ENCODE measurements at places on chromosomes 3 and 15.

DNA sequence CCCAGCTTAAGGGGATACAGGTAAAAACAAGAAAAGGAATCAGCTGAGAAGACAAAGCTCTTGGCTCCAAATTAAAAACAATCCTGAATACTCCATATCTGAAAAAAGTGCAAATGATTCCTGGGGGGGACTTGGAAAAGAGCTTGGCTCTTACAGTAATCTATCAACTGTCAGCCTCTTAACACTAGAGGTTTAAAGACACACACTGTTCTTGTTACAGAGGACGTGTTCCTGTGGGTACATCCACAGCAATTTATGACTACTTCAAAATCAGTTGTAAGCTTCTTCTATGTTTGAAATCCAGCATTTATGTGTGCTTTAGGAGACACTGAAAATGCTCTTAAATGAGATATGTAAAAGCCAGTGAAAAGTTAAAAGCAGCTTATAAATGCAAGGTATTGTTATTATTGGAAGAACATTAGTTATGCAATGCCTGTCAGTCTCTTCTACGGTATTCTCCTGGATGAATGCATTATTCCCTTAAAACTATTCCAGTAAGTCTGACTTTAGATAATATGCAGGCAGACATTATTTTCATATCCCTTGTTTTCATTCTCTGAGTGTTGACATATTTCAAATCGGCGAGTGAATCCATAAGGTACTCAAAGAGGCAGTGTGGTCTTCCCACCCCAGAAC lies 408.4 kb upstream of the ADAMTS9 start:
- DNase-seq: no peak

DNA sequence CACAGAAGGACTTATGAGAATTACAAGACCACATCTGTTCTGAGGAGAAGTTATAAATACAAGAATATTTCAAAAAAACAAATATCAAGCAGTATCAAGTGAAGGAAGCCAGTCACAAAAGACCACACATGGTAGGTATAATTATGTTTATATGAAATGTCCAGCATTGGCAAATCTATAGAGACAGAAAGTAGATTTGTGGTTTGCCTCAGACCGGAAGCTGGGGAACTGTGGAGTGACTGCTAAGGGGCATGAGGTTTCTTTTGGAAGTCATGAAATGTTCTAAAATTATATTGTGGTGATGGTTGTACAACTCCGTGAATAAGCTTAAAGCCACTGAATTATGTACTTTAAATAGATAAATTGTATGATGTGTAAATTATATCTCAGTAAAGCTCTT lies 136.9 kb downstream of the FRMD5 start:
- no peak for DNase-seq

DNA sequence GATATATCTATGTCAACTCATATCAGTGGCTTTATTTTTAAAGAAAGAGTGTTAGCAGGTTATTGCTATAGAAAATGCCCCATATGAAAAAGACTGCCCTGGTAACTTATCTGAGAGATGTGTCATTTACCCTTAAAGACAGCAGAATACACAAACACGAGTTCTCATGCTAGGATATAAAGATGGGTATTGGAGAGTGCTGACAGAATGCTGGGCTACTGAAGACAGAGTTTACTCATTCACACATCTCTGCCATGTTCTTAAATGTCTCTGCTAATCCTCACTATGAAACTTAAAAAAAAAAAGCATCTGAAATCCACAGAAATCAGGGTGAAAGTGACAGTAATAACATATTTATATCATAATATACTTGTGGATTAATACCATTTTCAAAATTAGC lies 126.7 kb downstream of the FOXP1 start:
- DNase-seq: no peak

- DNase-seq: no peak
Measured at GRCh38 chr15:67504056-67504455, 16.9 kb upstream of the C15orf61 start.

DNA sequence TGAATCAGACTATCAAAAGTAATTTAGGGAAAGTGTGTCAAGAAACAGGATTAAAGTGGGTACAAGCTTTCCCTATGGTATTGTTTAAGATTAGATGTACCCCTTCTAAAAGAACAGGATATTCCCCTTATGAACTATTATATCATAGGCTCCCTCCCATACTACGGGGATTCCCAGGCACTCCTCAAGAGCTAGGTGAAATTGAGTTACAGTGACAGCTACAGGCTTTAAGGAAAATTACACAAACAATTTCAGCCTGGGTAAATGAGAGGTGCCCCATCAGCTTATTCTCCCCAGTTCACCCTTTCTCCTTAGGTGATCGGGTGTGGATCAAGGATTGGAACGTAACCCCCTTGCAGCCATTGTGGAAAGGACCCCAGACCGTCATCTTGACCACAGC lies 240.8 kb upstream of the CNTN6 start:
- no peak for DNase-seq

DNA sequence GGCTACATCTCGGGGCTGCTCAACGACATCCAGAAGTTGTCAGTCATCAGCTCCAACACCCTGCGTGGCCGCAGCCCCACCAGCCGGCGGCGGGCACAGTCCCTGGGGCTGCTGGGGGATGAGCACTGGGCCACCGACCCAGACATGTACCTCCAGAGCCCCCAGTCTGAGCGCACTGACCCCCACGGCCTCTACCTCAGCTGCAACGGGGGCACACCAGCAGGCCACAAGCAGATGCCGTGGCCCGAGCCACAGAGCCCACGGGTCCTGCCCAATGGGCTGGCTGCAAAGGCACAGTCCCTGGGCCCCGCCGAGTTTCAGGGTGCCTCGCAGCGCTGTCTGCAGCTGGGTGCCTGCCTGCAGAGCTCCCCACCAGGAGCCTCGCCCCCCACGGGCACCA lies 17.0 kb downstream of the ANKRD63 start:
- DNase-seq: no peak

DNA sequence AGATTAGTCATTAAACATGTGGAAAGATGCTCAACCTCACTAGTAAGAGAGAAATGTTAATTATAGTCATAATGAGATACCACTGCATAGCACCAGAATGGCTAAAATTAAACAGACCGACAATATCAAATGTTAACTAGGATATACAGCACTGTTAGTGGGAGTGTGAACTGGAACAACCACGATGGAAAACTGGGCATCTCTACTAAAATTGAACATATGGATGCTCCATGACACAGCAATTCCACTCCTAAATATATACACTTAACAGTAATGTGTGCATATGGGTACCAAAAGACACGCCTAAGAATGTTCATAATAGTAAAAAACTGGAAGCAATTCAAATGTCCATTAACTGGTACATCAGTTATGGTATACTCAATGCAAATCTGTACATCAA lies 41.5 kb downstream of the CRTAP start:
- no peak for DNase-seq

DNA sequence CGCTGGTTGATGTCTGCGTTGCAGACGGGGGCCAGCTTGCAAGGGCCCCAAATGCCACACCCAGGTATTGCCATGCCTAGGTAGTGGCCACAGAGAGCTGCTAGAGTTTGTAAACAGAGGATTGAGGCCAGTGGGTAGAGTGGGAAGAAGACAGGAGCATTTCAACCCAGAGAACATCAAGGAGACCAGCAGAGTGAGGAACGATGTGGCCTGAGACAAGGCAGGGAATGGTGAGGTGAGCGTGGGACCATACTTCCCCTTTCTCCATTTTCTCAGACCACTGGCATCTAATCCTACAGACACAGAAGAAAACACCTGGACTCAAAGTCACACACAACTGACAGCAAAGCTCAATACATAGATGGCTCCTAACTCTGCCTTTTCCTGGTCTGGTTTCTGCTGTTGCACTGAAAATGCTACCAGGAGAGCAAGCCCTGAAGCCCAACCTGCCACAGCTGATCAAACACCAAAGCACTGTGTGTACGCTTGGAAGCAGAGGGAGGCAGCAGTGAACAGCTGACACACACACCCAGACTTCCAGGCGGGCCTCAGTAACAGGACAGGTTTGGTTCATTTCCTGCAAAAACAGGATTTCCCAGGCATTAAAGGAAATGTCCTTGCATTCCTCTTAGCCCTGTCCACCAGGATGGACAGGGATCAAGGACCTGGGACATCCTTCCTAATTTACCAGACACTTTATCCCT lies 1.6 kb downstream of the FAM174B start:
- DNase-seq: no peak

DNA sequence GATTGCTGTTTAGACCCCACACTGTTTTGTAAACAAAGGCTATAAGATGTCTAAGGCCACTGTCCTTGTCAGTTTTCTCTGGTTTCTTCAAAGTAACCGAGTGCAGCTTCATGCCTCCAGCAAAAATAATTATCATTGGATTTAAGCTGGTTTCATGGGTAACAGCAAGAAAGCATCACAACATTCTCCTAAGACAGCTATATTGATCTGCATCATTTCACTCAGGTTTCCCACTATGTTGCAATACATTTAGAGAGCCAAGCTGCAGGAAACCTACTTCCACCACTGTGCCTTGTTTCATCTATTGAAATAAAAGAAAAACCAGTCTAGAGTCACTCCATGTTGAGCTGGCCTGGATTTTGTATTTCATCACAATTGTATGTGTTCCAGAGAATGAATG lies 351.4 kb downstream of the OXSM start:
- DNase-seq: no peak

DNA sequence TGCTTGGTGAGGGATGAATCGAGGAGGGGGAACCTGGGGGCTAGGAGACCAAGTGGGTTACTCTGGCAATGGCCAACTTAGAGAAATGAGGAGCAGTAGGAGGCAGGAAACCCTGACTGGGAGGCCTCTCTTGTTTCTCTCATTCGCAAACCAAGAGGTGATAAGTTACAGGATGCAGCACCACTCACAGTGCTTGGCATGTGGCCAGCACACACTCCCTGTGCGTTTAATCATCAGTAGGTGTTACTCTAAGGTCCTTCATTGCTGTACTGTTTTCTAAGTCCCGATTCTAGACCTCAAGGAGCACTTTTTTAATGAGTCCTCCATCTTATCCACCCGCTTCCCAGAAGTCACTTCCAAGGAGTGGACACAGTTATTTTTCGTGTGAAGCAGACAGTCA lies 314.1 kb upstream of the TRIM42 start:
- no peak for DNase-seq

DNA sequence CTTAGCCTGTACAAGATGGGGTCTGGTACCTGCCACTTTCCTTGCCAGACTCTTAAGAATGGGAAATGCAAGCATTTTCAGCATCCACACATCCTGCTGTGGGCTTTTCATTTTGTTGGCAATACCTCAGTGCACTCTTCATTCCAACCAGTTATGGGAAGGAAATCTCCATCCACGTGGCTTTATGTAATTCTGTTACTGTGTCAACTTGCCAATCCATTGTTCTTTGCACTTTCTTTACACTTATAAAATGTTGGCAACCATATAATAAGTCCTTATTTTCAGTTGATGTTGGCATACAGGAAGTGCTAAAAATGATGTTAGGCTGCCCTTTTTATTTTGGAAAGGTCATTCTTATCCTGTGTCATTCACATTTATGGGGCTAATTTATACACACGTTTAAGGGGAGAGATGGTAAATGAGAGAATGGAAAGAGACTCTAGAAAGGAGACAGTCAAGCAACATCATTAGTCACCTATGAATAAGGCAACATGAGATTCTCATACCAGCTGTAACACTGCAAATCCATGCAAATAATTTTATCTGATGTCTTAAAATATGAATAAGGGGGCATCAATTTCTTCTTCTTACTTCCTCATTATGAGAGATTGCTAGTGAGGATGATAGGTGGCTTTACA lies 238.7 kb downstream of the CHST2 start:
- no peak for DNase-seq

- DNase-seq: no peak
Measured at GRCh38 chr15:47404877-47405276, 312.4 kb upstream of the SEMA6D start.

GRCh38 chr3:156189927-156190326 lies 69.5 kb downstream of the KCNAB1 start:
- DNase-seq: no peak

GRCh38 chr3:128369121-128369703 lies 97.5 kb downstream of the DNAJB8 start:
- DNase-seq: no peak

DNA sequence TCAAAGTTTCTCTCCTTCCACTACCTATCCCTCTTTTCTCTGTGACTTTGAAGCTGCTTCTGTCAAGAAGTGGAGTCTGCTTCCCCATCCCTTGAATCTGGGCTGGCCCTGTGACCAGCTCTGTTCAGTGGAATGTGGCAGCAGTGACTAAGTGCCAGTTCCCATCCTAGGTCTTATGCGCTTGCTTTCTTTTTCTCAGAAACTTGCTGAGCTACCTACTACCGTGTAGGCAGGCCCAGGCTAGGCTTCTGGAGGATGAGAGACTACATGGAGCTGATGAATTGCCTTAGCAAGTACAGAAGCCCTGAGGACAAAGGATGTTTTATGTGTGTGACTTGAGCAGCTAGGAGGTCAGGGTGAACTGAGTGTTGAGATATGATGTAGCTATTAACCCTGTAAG lies 123.2 kb downstream of the PDCD6IP start:
- no peak for DNase-seq

DNA sequence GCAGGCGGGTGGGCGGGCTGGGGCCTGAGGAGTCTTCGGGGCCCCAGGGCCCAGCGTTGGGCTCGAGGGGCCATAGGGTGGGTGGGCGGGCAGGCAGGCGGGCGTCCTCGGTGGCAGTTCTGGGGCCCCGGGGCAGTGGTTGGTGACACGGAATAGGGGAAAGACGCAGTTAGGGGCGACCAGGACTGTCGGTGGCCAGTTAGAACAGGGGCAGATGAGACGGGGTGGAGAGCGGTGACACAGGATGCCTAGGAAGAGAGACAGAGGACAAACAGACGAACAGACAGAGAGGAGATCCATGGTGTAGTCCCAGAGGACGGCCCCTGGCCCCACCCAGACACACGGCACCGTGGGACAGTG lies 36.5 kb downstream of the GRIP2 start:
- DNase-seq: no peak

- no peak for DNase-seq
Measured at GRCh38 chr3:185216607-185216958, 37.3 kb downstream of the EHHADH start.

DNA sequence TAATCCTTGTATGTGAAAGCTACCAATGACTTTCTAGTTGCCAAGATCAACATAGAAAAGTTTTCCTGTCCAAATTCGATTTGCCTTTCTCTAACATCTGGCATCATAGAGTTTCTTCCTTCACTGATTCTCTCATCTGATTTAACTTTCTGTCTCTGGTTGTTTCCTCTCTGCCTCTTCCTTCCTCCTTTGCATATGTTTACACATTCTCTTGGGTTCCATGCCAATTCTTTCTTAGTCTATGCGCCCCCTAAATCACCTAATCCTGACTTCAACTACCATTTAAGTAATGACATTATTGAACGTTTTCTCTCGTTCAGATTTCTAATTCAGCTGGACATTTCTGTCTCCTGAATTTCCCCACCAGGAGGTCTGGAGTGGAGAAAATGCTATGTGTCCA lies 561.9 kb upstream of the TGFBR2 start:
- no peak for DNase-seq

DNA sequence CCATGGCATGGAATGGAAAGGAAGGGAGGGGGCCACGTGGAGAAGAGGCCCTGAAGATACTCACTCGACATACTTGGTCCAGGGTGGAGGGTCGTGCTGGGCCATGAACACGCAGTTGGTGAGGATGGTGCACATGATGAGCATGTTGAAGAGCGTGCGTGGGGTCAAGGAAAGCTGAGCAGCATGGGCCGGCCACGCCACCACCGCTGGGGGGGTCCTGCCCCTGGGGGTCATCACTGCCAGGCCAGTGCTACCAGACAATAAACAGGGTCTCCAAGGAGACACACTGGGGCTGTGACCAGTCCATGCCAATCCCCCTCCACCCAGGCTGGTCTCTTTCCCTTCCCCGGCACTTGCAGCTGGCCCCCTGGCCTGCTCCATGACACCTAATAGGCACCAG lies 27.2 kb downstream of the SCN5A start:
- DNase-seq: no peak

GRCh38 chr3:69433121-69433968 lies 47.5 kb upstream of the FRMD4B start:
- no peak for DNase-seq

- no peak for DNase-seq
Measured at GRCh38 chr15:76169018-76169417, 109.2 kb downstream of the TMEM266 start.

Data from activated T-helper 1 cell treated with Interleukin-2 at 50 U/mL for 16 hours (primary cell).